ENCODE measurements at places on chromosomes 4 and X.

DNA sequence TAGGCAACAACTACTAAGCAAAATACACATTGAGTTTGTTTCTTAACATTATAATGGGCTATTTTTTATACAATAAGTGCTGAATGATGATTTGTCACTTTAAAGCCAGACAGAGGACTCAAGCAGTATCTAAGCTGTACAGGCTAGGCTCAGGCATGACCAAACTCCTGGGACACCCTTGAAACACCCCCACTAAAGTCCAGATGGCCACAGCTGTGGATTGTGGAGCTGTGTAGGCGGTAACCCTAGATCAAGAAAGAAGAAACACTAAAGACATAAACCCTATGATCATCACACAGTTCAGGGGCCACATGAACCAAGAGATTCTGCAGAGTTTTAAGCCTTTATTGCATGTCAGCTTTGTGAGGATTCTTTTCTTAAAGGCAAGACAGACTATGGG, 25.1 kb downstream of the TAB3 start:
- DNase-seq: no peak

DNA sequence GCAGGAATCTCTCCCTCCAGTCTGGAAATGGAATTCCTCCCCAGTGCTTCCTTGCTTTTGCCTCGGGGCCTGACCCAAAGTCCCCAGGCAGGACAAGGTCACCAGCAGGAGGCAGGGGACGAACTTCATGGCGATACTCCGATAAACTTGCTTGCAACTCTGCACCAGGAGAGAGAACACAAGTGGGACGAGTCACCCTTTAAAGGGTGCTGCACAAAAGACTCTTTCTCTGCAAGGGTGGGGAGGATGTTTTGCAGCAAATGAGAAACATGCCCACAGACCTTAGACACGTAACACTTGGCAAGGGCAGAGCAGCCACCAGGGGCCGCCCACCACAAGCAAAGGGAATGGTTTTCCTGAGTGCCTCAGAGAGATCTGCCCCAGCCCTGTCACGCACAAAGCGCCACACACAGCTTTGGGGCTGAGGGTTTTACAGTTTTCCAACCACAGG, at the start of gene FGFBP2:
Gene FGFBP2 (minus strand): TSS at position 175 of the 451 bp plus-strand sequence. CDS start 46 bp downstream, at position 129.
- peak; percentile 20 for DNase-seq

- DNase-seq: no peak
Observed at GRCh38 chr4:169059306-169060211, 49.5 kb upstream of the CBR4 start.

DNA sequence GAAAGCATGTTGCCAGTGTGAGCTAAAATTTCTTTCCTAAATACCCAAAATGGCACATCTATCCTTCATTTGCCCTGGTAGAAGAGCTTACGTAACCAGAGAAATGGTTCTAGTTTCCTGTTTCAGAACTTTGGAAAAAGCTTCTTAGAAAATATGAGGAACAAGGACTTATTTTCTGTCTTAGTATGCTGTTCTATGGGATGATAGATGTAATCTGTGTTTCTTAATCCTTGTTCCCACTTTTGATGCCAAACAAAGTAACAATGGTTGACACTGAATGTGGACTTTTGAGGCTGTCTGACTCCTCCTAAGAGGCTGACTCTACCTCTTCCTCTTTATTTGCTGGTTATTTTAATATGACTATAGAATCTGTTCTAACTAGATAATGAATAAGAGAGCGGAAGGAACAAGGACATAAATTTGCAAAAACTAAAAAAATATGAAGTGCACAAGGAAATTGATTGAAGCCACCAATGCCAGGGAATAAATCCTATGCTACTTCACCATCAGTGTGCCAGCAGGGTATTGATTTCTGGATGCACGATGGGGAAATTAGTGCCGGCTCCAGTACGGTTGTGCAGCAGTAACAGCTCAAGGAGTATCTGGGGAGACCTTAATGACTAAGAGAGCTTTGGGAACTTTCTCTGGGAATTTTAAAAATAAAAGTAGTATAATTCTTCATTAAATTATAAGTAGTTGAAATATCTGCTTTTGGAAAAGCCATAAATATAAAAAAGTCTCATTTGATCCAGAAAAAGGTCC, 39.4 kb upstream of the TET2 start:
- DNase-seq: no peak

DNA sequence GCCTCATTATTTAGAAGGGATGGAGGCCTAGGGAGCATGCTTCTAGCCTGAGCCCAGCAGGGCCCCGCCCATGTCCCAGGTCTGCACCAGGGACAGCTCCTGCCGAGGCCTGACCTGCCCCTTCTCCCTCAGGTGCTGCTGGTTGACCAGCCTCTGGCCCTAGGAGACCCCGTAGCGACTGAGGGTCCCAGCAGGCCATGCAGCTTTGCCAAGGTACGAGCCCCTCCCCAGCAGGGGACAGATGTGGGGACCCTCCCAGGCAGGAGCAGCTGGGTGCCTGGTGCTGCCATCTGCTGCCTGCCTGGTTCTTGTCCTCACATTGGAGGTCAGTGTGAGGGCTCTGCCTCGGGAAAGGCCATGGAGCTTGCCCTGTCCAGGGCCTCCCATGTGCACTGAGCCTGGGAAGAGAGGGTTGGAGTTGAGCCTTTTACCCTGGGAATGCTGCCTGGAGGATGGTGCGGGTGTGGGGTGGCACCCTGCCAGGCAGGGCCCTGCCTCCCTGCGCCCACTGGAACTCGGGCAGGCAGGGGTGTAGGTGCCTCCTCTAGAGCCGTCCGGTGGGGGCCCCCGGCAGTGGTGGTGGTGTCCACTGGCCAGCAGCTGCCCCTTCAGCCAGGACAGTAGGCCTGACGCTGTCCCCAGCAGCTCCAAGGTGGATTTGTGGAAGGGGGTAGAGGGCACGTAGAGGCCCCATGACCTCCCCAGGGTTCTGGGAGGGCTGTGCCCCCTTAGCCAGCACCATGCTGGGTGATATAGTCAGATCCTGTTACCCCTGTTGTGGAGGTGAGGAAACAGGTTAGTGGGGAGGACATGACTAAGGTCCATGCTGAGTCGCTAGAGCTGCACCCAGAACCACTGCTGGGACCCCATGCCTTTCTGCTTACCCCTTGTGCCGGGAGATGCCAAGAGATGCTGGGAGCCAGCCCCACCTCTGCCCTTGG, 2.2 kb upstream of the MSANTD1 start:
- no peak for DNase-seq

DNA sequence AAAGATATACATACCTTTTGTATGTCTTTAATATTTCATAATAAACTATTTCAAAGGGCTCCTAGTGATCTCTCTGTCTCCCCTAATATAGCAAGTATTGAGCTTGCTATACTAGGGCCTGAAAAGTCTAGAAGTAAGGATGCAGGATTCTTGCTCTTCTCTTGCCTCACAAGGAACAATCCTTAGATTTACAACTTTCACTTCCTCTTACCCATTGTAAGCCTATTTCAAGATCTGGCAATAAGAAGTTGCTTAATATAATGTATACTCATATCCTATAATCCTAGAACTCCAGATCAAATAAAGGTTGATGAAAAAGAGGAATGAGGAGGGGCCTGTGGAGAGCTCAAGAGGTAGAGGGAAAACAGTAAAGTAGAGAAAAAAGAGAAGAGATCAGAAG, 40.8 kb upstream of the CHRDL1 start:
- DNase-seq: no peak

GRCh38 chr4:2981256-2981819, 18.0 kb downstream of the GRK4 start:
- DNase-seq: no peak

- DNase-seq: no peak
Observed at GRCh38 chrX:2466876-2467656, 33.7 kb downstream of the DHRSX start.

- no peak for DNase-seq
Observed at GRCh38 chrX:151875270-151876026, 37.2 kb upstream of the MAGEA4 start.

DNA sequence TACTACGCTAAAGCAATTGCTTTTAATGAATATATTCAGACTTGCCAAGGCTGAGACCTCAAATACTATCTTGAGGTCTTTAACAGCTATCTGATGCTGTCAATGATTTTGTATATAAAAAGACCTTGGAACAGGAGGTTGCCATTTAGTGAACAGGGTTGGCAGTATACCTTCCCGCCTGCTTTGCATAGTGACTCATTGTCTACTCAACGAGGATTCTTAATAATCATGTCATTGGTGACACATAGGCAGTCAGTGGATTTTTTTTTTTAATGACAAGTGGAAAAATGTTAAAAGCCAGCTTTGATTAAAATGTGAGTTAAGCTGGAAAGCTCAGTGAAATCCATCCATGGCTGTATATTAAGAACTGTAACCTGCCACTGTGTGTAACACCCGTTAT, 164.0 kb downstream of the ASMT start:
- no peak for DNase-seq

DNA sequence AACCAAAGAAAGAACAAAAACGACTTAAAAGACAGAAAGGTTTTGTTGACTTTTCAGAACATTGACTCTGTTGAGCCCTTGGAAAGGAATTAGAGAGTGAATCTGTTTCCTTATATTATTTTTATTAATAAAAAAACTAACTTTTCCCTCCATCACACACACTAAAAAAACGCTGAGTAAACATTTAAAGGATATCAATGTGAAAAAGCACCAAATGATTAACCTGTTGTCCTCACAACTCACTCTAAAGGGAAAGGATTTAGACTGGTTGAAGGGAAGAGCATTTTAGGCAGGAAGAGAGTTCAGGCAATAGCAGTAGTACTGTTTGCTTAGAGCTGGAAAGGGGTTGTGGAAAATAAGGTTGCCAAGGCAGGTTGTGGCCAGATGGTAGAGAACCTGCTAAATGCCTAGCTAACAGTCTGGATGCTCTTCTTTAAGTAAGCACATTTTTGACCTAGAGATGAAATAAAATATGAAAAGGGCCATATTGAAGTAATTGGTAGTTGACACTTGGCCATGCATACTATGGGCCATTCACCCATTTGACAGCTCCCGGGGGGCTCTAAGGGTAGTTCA, 98.0 kb upstream of the NDP start:
- no peak for DNase-seq

All from GM20000 (cell line).